NCI-H1105 treated with DMSO at 0.1 percent for 48 hours (cell line): ENCODE measurements at places on chromosomes 12 and 14.

DNA sequence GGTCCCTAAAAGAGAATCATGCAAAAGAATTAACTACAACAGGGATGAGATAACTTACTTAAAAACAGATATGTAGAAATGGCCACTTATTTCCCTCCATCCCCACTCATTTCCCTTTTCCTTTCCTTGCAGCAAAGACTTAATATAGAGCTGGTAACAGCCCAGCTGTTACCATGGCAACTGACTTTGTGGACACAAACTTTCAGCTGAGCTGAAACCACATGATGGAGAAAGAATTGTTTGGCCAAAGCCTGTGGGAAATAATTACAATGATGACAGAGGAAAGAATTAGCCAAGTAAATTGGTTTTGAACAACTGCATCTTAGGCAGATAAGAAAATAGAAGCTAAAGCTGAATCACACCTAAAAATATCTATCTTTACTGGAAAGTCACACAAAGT lies 364.9 kb downstream of the GALC start:
- DNase-seq = peak; percentile 64

DNA sequence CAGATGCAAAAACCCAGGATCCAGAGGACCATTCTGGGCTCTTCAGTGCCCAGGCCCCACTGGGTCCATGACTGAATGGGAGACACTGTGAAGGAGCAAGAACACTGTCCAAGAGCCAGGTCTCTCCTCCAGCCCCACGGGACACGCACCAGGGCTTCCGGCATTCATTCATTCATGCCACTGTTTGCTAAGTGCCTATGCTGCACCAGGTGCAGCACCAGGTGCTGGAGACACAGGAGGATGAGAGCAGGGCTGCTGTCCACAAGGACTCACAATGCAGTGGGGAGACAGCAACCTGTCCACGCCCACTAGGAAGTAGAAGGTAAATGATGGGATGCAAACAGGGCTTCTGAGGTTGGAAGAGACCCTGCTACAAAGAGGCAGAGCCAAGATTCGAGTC lies 20.4 kb downstream of the CLMN start:
- no peak for DNase-seq

DNA sequence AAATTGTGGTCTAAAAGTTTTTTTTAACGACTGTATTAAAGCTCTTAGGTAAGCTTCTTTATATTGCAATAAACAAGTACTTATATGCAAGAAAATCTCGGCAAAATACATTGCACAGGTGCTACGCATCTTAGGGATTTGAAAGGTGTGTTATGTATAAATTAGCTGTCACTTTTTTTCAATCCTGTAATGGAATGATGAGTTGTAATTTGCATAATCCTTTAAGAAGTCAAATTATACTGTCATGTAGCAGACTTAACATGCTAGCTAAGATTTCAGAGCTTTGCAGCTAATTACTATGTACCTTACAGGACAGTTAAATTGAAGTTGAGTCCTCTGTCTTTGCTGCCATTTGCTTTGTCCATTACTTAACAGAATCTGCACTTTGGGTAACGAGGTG lies 117.5 kb downstream of the NPAS3 start:
- DNase-seq = no peak

GRCh38 chr12:96223411-96224218 lies 29.4 kb downstream of the ELK3 start:
- no peak for DNase-seq

DNA sequence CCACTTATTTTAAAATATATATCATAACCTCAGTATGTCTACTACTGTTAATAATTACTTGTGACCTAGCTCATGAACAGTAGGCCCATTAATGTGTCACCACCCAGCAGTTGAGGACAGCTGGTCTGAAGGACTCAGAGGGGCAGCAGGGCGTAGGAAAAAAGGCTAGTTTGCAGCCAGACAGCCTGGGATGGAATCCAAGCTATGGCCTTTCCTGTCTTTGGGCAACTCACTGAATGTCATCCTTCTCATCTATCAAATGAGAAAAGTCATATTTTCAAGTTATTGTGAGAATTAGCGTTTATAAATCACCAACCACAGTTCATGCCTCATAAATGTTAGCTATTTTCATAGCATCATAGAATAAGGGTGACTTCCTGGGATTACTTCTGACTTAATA lies 12.3 kb downstream of the DENND5B start:
- DNase-seq = no peak

DNA sequence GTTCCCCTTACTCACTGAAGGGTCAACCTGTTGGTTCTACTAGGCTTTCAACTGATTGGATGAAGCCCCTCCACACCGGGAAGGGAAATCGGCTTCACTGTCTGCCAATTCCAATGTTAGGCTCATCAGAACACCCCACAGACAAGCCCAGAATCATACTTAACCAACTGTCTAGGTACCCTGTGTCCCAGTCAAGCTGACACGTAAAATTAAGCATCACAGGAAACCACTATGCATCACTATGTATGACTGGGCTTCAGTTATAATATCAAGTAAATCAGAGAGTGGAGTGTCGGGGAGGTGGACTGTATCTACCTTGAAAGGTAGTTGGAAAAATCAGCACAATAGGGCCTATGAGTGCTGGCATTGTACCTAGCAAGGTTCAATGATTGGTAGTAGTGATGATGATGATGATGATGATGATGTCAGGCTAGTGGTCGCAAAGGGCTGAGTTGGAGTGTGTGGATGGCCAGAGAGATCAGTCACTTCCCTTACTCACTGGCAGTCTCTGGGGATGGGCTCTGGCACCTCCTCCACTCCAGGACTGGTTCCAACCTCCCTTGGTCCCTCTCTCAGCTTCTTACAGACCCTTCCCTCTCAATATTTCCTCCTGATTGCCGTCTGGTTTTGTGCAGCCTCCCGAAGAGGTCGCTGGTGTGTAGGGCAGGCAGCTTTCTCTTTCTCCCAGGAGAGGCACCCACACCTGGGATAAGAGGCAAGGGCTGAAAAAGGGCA lies 3.3 kb upstream of the ATG101 start:
- DNase-seq = no peak

GRCh38 chr12:6909421-6910145 lies 4.8 kb upstream of the ENO2 start:
- DNase-seq = no peak

DNA sequence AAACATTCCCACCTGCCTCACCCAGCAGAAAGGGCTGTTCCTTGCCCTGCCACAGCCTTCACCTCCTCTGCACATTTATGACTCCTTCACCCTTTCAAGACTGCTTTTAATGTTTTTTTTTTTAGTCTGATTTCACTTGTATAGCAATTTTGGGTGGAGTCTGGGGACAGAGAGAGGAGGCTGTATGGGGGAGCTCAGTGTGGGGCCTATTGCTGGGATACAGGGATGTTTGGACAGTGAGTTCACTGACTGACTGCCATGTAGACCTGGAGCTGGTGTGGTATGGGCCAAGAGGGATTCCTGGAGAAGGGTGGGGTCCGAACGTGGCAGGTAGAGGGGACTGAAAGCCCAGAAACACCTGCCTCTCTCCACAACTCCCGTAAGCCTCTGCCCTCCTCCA lies 1.9 kb upstream of the KRT85 start:
- DNase-seq = no peak

DNA sequence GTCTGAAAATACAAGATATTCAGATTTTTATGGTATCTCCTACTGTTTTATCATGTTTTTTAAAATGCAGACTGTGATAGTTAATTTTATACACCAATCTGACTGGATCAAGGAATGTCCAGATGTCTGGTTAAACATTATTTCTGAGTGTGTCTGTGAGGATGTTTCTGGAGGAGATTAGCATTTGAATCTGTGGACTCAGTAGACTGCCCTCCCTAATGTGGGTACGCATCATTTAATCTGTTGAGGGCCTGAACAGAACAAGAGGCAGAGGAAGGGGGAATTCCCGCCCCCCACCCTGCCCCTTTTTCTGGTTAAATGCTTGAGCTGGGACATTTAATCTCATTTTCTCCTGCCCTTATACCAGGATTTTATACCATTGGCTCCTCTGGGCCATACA lies 72.1 kb downstream of the AVPR1A start:
- no peak for DNase-seq

DNA sequence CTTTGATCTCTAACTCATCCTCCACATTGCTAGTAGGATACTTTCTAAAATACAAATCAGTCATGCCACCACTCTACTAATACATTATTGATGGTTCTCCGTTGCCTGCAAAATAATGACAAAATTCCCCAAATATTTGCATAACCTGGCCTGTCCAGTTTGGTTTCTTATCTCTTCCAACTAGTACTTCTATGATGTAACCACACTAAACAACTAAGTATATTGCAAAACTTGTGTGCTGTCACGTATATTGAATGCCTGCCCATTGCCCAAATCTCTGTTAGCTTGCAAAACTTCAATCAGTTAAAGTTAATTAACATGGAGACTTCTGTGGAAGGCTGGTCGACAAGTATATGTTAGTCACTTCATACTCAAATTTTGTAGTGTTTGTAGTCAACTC lies 6.5 kb downstream of the OR6C74 start:
- DNase-seq = no peak

- peak; percentile 46 for DNase-seq
Observed at GRCh38 chr14:78933948-78934524, 763.9 kb downstream of the NRXN3 start.

GRCh38 chr12:100857971-100858370 lies 63.4 kb downstream of the ANO4 start:
- no peak for DNase-seq

GRCh38 chr12:119949145-119949544 lies 39.9 kb upstream of the BICDL1 start:
- DNase-seq = peak; percentile 81

- DNase-seq = no peak
Observed at GRCh38 chr14:72515779-72516770, 377.8 kb downstream of the DPF3 start.

- DNase-seq = no peak
Observed at GRCh38 chr12:24901576-24902461, 47.1 kb downstream of the BCAT1 start.

- DNase-seq = no peak
Observed at GRCh38 chr12:106493531-106493930, 89.3 kb upstream of the RFX4 start.

DNA sequence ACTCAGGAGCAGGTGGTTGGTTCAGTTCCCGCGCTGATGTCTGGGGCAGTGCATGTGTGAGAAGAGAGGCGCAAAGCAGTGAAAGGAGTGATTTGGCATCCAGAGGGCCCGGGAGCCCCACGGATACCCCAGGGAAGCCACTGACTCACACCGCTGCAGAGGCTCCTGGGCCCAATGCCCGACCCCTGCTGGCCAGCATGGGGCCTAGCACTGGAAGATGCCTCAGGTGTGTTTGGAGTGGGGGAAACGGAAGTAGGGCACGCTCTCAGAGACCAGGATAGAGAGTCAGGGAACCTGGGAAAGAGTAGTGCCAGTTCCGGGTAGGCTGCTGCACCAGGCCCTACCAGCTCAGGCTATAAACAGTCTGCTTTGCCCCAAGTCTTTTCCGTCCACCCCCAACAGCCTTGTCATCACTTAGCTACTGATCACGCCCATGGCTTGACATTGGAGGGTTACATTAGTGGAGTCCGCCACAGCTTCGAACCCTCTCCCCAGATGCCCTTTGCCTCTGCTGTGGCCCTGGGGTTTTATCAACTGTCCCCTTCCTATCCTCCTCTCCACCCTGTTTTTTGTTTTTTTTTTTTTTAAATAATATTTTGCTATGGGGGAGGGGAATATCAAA lies 9.5 kb upstream of the CSAD start:
- peak; percentile 6 for DNase-seq

GRCh38 chr14:95290871-95291431 lies 28.8 kb downstream of the CLMN start:
- peak; percentile 95 for DNase-seq

- DNase-seq = no peak
Observed at GRCh38 chr12:18753481-18754123, 15.7 kb downstream of the CAPZA3 start.

GRCh38 chr14:45253754-45254310 lies 830 bp upstream of the MIS18BP1 start:
- no peak for DNase-seq

GRCh38 chr12:65330331-65330730 lies 51.8 kb downstream of the MSRB3 start:
- peak; percentile 44 for DNase-seq
